ENCODE measurements at places on chromosomes 7 and 10. TPM values are rescaled to one million over a fixed set of nuclear protein-coding genes. Genes with fewer than 3 reads are reported as not detected.

DNA sequence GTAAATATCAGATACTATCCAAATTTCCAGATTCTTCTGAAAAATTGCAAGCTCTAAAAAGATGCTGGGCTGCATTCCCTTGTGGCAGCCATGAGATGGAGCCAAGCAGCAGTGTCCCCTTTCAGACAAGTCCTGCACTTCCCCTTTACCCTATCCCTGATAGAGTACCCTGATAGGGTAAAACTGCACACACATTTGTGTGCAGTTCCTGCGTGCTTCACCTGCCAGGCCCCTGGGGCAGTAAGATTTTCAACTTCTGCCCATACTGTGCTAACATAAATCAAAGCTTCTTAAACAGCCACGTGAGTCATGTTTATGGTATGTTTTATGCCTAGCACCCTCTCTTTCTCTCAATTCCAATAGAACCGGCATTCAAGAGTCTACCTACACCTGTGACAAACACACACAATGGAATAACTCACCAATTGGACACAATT is 52.2 kb downstream of the IFIT5 start:
- H3K27me3 ChIP-seq: no peaks in the 10 kb centered on the region
- H3K4me3 ChIP-seq: no peak overlapping the region
- DNase-seq: no peak
- peaks cover 58% of the 10 kb centered on the region for H3K4me1 ChIP-seq

- no peak overlapping the region for H3K27ac ChIP-seq
- no peaks in the 10 kb centered on the region for H3K4me1 ChIP-seq
Observed at GRCh38 chr10:66629996-66630395, 295.8 kb upstream of the LRRTM3 start.

DNA sequence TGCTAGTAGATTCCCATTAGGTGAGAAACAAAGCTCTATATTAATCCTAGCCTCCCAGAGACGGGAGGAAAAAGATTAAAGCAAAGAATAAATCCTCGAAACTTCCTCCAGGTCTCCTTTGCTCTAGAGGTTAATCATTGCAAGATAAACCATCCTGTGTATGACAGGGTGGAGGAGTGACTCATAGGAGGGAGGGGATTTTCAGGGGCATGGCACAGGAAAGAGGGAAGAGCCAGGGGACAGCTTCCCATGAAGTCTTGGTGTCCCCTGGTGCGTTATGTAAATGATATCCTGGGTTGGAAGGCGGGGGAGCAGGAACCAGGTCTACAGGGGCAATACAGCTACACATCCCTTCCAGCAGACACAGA is 780 bp downstream of the CYP3A5 start:
- no peaks in the 10 kb centered on the region for H3K36me3 ChIP-seq
- H3K4me1 ChIP-seq: peaks cover 7% of the 10 kb centered on the region
- H3K27ac ChIP-seq: peak overlapping the region; percentile 75
- H3K27me3 ChIP-seq: no peaks in the 10 kb centered on the region
- H3K4me3 ChIP-seq: peak overlapping the region; percentile 40
- peak; percentile 27 for DNase-seq

GRCh38 chr10:3229815-3230214 is 57.2 kb upstream of the PITRM1 start:
- DNase-seq: no peak
- no peak overlapping the region for H3K4me3 ChIP-seq

- H3K4me3 ChIP-seq: no peak overlapping the region
- no peaks in the 10 kb centered on the region for H3K36me3 ChIP-seq
- DNase-seq: peak; percentile 46
- H3K27ac ChIP-seq: no peak overlapping the region
Observed at GRCh38 chr7:151705636-151706276, 171.2 kb downstream of the PRKAG2 start.

- H3K4me1 ChIP-seq: no peaks in the 10 kb centered on the region
- H3K27ac ChIP-seq: no peak overlapping the region
- H3K27me3 ChIP-seq: no peaks in the 10 kb centered on the region
- H3K4me3 ChIP-seq: no peak overlapping the region
- H3K36me3 ChIP-seq: no peaks in the 10 kb centered on the region
Observed at GRCh38 chr7:28623863-28624262, 211.5 kb downstream of the CREB5 start.

DNA sequence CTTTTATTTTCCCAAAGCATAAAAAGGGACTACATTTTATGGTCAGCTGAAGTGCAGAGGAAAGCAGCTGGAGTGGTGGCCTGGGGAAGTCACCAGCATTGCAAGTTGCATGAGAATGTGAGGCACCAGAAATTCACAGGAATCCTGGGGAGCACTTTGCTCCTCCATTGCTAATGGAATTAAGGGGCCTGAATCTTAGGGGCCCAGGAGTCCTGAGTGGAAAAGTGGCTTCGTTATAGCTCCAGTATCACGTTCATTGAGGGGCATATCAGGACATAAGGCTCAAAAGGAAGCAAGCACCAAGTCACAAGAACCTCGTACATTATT is 53.0 kb upstream of the LRRC17 start:
- no peak overlapping the region for H3K27ac ChIP-seq
- H3K4me3 ChIP-seq: no peak overlapping the region
- no peaks in the 10 kb centered on the region for H3K36me3 ChIP-seq
- DNase-seq: no peak

- H3K27me3 ChIP-seq: no peaks in the 10 kb centered on the region
- no peaks in the 10 kb centered on the region for H3K36me3 ChIP-seq
- DNase-seq: no peak
- no peaks in the 10 kb centered on the region for H3K4me1 ChIP-seq
- no peak overlapping the region for H3K27ac ChIP-seq
Observed at GRCh38 chr10:58712982-58713381, 200.3 kb downstream of the BICC1 start.

DNA sequence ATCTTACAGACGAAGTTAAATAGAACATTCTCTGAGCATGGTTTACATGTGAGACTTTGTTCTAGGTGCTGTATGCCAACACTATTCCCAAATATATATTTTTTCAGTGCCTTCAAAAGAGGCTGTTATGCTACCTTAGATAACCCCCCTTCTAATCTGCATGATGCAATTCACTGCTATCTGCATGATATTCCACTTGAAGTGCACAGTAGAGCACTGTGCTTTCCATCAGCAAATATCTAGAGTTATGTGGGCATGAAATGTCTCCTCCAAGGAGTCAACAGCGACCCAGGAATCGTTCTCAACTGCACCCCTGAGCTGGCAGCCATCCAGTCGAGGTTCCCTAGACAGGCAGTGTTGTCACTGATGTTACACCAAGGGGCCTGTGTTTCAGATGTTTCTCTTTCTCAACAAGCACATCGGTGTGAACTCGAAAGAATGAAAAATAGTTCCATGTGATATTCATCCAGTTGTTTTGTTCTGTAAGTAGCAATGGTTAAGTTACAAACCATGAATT is 88.3 kb downstream of the PDE1C start:
- no peak overlapping the region for H3K4me3 ChIP-seq
- no peaks in the 10 kb centered on the region for H3K27me3 ChIP-seq
- H3K36me3 ChIP-seq: no peaks in the 10 kb centered on the region

GRCh38 chr10:113704637-113705343 is 25.1 kb downstream of the CASP7 start:
- peaks cover 6% of the 10 kb centered on the region for H3K4me1 ChIP-seq
- no peaks in the 10 kb centered on the region for H3K27me3 ChIP-seq
- no peak for DNase-seq
- H3K27ac ChIP-seq: no peak overlapping the region
- H3K36me3 ChIP-seq: no peaks in the 10 kb centered on the region

DNA sequence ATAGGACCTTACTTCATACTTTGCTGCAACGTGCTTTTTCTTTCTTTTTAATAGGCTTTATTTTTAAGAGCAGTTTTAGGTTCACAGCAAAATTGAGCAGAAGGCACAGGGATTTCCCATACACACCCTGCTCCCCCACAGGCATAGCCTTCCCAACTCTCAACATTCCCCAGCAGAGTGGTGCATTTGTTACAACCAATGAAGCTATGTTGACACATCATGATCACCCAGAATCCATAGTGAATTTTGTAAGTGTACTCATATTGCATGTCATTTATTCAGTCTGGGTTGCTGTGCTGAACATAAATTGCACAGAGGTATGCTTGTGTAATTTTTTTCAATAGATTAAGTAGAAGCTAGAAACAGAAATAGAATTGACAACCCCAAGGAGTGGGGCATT is 327.3 kb downstream of the INHBA start:
- H3K27ac ChIP-seq: no peak overlapping the region
- H3K36me3 ChIP-seq: no peaks in the 10 kb centered on the region
- no peaks in the 10 kb centered on the region for H3K4me1 ChIP-seq
- DNase-seq: no peak

DNA sequence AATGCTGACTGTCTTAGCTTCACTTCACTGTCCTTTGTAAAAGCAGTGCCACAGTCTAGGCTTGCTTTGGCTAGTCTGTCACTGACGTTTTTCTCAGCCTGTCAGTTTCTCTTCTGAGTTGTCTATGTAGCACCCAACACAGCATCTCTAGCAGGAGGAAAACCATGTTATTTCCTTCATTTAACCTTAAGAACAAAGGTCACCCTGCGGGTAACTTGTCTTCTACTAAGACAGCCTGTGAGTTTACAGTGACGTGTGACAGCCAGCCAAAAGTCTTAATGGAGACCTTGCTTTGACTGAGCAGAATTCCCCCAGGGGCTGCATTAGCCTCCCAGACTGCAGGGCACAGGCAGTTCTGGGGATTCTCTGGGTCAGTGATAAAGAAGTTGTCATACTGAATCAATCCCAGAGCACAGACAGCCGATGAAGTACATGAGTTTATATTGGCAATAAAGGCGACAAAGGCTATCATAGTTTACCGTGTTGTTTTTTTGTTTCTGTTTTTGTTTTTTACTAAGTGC is 296.0 kb upstream of the KIAA1217 start:
- no peak overlapping the region for H3K4me3 ChIP-seq
- H3K27me3 ChIP-seq: no peaks in the 10 kb centered on the region
- no peaks in the 10 kb centered on the region for H3K36me3 ChIP-seq
- no peak overlapping the region for H3K27ac ChIP-seq

- no peaks in the 10 kb centered on the region for H3K4me1 ChIP-seq
- no peaks in the 10 kb centered on the region for H3K36me3 ChIP-seq
- no peaks in the 10 kb centered on the region for H3K27me3 ChIP-seq
- H3K27ac ChIP-seq: no peak overlapping the region
Observed at GRCh38 chr10:106226828-106227227, 937.7 kb downstream of the SORCS1 start.

DNA sequence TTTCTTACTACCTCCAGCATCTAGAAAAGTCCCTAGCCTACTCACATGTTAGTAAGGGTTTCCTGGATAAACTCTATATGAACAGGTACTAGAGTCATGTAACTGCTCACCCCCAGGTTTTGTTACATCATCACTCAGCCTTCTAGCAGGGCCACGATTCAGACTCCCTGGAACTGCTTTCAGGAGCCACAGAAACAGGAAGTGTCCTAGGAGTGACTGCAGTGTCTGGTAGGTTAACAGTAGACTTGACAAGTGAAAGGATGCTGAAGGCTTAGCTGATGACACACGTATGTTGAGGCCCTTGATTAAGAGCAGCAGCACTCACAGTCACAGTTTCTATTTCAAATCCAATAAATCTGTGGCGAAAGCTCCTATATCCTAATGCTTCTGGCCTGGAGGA is 101.2 kb downstream of the DNMBP start:
- no peak for DNase-seq
- no peak overlapping the region for H3K27ac ChIP-seq
- no peaks in the 10 kb centered on the region for H3K27me3 ChIP-seq
- peaks cover 52% of the 10 kb centered on the region for H3K36me3 ChIP-seq
- no peak overlapping the region for H3K4me3 ChIP-seq
- peaks cover 15% of the 10 kb centered on the region for H3K4me1 ChIP-seq

Gene PNLIPRP1
- total RNA-seq: 4,088 TPM

Gene TLX1
- total RNA-seq: not detected

Gene CALML3
- not detected for total RNA-seq

Gene SPAM1
- total RNA-seq: not detected

Gene HOXA6
- 0.34 TPM for total RNA-seq

Gene CALHM1
- total RNA-seq: not detected

Gene AKR1C4
- total RNA-seq: 0.25 TPM
